ENCODE measurements at places on chromosomes 1 and 21.

GRCh38 chr1:11617741-11618140 lies 36.5 kb downstream of the FBXO2 start:
- DNase-seq, result no peak

- DNase-seq, result no peak
Measured at GRCh38 chr21:38506661-38507281, 8.5 kb upstream of the ERG start.

- no peak for DNase-seq
Measured at GRCh38 chr1:46405724-46406123, 11.6 kb downstream of the FAAH start.

DNA sequence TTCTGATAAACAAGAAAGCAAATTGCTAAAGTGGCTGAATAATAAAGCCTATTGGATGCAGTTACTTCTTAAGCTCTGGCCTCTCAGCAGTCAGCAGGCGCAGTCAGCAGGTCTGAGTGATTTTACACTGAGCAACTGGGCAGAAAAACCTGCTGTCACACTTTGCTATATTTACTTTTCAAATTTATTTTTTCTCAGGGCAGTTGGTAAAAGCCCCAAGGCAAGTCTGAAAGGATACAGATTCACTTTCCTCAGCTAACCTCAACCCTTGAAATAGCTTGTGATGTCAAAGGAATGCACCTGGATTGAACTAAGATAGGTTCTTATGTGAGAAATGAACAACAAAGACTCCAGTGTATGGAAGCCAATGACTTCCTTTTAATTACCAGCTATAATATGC lies 34.0 kb downstream of the ATP5PF start:
- no peak for DNase-seq

- DNase-seq, result no peak
Measured at GRCh38 chr1:175840787-175841186, 97.4 kb upstream of the TNR start.

- no peak for DNase-seq
Measured at GRCh38 chr1:218760601-218761570, 412.8 kb upstream of the LYPLAL1 start.

GRCh38 chr1:247557926-247558674 lies 9.2 kb downstream of the GCSAML start:
- DNase-seq, result no peak

DNA sequence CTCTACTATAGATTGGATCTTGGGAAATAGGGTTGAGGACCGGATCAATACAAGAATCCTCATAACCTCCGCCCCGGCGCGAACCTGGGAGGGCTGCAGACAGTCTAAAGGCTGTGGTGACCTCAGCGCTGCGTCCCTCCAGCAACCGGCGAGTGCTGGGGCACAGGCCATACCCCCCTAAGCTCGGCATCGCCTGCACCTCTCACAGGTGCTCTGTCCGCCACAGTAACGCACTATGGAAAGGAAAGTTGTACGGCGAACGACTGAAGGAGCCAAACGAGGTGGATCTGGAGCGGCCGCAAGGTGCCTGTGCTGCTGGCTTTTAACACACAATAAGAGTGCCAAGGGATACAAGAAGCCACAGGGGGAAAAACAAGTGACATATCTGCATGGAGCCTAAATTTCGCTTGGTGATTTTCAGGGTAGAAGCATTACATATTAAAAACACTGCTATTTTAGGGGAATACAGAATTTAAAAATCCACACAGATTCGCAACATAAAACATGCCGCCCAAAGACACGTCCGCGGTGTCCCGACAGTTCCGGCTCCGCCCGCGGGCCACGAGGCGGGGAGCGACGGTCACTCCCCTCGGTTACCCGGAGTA lies 1.4 kb upstream of the RBM15 start:
- peak; percentile 47 for DNase-seq

DNA sequence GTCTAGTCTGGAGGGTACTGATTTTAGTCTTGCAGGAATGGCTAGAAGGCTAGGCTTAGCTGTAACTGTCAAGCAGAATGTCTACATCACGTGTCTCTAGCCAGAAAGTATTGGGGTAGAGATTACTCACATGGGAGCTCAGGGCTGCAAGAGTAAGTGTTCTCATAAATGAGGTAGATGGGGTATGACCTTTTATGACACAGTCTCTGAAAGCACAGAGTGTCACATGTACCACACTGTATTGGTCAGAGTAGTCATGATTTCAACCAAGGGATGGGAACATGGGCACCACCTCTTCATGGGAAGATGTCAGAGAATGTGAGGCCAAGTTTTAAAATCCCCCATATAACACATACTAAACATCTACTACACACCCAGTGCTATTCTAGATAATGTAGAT lies 2.9 kb downstream of the FYB2 start:
- DNase-seq, result no peak

- no peak for DNase-seq
Measured at GRCh38 chr1:61274939-61275338, 192.6 kb downstream of the NFIA start.

DNA sequence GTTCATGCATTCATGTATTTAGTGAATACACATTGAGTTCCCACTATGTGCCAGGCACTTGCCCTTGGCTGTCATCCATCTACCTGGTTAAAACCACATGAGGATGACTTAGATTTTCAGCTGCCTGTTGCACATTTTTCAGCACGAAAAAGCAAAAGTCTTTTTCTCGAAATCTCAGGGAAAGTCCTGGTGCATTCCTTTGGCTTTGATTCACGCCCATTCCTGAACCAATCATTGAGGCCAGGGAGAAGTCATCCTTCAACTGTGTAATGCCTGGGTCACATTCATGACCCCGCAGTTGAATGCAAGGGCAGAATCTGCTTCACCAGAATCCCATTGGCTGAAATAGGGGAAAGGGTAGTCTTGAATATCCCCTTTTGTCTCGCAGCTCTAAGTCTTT lies 84.4 kb downstream of the RNF220 start:
- DNase-seq, result no peak

DNA sequence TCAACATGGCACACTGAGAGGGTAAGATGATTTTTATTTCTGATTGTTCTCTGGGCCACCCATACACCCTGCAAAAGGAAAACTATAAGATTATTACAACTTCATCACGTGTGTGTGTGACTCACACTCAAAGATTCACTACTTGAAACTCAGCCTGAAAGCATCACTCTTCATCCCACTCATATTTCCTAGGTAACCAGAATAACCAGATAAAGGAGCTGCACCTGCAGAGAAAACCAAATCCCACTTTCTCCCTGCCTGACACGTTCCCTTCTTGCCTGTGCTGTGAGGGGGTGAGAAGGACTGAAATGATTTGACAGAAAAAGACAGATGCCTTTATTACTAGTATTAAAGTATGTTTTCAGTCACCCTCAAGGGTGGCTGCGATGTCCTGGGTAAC lies 131.6 kb downstream of the TGFBR3 start:
- peak; percentile 81 for DNase-seq

DNA sequence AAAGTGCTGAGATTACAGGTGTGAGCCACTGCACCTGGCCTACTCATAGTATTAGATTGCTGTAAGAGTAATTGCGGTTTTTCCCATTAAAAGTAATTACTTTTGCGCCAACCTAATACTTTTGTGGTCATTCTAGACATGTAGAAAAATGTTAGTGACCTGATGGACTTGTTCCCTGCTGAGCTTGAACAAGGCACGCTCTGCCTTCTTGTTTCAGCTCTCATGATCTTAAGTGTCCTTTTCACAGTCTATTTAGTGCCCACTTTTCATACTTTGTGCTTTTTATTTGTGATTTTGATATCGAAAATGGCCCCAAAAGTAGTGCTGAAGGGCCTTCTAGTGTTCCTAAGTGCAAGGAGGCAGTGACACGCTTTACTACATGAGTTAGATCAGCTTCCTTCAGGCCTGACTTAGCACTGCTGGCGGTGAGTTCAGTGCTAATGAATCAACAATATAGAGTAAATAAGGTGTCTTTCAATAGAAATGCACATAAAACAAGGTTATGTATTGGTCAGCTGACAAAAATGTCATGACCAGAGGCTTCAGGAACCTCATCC lies 5.6 kb upstream of the RD3 start:
- DNase-seq, result no peak

GRCh38 chr1:157279138-157279801 lies 141.1 kb upstream of the ETV3 start:
- DNase-seq, result no peak

DNA sequence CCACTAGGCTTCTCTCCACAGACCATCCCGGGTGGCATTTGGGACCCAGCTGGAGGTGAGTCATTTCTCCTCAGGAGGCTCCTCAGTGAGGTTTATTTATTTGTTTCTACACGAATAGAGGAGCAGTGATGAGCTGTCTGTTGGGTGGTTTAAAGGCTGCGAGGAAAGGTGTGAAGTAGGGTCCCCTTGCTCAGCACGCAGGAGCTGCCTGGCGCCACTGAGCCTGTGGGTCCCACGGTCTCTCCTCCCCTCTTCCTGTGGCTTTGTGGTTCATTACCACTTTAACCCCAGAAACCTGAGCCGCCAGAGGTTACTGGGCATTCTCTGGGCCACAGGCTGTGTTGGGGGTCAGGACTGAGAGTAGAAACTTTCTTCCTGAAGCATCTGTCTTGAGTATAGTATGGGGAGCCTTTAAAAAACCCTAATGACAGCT lies 39.9 kb downstream of the IL6R start:
- DNase-seq, result peak; percentile 56

DNA sequence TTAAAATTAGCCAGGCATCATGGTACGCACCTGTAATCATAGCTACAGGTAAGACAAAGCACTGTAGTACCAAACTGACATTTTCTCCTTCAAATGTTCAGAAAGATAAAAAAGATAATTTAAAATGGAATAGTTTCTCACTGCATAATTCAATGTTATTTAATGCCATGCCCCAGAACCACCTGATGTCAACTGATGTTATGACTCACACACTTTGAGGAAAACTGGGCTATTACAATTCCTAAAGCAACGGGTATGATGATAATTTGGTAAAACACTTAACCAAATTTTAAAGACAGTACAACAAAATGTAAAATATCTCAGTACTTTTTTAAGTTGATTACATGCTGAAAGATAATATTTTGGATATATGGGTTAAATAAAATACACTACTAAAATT lies 22.9 kb upstream of the PLEKHO1 start:
- DNase-seq, result no peak

DNA sequence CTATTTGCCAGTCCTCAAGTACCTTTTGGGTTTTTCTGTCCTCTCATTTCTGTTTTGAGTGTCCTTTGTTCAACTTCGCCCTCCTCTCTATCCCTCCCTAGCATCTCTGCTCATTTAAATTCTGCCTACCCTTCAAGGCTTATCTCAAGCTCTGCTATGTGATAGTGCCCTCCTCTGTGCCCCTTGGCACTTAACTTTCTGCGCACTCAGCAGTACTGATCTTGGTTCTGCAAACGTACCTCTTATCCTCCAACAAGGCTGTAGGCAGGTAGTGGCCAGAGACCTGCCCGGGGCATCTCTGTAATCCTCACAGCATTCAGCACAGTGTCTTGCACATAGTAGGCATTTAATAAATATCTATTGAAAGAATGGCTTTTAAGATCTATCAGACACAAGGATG lies 5.3 kb upstream of the IL20 start:
- no peak for DNase-seq

DNA sequence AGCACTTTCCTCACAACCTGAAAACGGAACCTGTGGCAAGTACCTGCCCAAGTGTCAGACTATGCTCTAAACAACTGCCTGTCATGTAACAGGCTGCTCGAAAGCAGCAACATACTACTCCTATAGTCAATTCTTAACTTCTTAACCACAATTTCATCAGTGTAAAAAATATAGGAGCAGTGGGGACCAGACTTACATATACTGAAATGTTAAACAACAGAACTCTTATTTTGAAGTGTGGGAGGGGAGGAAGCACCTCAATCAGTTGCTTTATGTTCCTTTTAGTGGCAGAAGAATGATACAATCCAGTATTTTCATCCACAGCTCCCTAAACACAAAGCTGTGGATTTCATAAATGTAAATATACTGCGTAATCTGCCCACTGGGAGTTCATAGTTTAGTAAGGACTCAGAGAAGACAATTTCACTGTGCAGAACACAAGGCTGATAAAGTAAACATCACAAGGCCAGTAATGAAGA lies 44.2 kb downstream of the WLS start:
- no peak for DNase-seq

DNA sequence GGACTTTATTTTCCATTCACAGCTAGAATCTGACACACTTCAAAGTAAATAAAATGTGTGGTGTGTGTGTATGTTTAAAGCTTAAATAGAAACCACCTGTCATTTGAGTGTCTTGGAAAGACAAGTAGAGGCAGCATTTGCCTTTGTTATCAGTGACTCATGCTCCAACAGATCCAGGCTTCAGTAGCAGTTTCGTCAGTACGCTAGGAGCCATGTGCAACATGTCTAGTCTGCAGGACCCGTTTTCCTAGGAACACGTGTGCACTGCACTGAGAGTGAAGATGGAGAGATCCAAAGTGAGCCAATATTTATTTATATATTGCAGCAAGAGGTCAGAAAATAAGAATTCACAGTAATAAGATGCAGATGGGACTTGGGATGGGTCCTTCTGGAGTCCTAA lies 41.8 kb downstream of the SGIP1 start:
- DNase-seq, result no peak

- peak; percentile 85 for DNase-seq
Measured at GRCh38 chr1:110672001-110672752, 2.6 kb downstream of the KCNA3 start.

DNA sequence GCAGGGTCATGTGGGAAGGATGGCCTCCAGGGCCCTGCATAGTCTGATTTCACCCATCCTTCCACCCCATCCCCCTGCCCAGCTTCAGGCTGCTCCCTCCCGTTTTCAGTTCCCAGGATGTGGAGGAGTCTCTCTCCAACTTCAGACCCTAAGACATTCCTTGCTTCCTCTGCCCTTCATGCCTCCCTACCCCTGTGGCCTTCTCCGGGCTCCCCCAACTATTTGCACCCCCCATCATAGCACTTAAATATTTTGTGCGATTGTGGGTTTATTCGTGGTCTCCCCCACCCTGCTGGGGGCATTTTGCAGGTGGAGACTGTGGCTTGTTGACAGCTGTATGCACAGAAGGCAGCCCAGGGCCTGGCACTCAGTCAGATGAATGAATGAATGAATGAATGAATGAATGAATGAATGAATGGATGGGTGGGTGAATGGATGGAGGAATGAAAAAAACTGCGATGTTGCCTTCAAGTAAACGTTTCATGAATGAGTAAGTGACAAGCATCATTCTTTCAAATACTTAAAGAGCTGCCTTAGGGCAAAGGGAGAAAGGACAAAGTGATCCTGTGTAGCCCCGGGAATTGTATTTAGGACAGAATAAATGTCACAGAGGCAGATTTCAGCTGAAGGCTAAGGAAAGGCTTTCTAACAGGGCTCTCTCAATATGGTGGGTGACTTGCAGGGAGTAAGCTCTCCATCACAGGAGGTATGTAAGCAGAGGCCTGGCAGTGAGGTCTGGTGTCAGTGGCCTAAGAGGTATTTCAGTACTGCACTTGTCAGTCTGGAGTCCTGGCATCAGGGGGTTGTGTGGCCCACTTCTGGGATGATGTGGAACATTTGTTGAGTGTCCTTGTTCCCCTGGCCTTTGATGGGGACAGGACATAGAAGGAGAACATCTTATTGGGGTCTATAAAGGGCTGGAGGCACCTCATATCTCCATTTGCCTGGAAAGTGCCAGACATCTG lies 156.4 kb downstream of the PTPRU start:
- no peak for DNase-seq
